Vagina (tissue), 2 donors: ENCODE measurements at places on chromosomes 11 and 22. TPM values are rescaled to one million over a fixed set of nuclear protein-coding genes. Genes with fewer than 3 reads are reported as not detected.

- no peak for DNase-seq
Measured at GRCh38 chr11:58490827-58491226, 17.1 kb downstream of the OR5B21 start.

- no peak for DNase-seq
Measured at GRCh38 chr11:9754010-9754471, 90.2 kb downstream of the SWAP70 start.

DNA sequence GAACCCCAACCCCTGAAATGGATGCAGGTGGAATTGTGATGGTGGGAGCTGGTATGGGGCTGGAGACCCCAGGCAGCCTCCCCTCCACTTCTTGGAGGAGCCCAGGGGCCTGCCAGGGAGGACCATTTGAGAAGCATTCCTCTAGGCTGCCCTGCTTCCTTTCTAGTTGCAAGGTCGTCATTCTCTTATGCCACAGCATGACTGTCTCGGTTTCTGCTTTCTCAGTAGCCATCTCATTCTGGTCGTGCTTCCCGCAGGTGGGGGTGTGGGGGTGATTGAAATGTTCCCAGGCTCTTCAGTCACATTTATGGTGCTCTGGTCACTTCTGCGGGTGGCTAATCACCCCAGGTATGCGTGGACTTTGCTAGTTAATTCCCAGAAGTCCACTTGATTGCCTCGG is 223.7 kb upstream of the TBCEL start:
- no peak for DNase-seq

DNA sequence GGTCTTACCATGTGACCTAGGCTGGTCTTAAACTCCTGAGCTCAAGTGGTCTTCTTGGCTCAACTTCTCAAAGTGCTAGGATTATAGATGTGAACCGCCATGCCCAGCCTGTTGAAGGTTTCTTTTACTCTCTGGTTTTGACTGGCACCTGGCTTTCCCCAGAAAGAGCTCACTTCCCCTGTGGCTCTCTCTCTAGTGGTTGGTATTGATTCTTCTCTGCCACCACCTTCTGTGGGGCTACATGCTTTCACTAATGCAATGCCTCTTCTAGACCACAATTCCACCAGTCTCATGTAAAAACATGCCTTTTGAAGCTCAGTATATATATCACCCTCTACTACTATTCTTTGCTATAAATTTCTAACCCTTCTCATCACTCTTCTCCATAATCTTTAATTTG is 67.2 kb downstream of the CCDC83 start:
- no peak for DNase-seq

DNA sequence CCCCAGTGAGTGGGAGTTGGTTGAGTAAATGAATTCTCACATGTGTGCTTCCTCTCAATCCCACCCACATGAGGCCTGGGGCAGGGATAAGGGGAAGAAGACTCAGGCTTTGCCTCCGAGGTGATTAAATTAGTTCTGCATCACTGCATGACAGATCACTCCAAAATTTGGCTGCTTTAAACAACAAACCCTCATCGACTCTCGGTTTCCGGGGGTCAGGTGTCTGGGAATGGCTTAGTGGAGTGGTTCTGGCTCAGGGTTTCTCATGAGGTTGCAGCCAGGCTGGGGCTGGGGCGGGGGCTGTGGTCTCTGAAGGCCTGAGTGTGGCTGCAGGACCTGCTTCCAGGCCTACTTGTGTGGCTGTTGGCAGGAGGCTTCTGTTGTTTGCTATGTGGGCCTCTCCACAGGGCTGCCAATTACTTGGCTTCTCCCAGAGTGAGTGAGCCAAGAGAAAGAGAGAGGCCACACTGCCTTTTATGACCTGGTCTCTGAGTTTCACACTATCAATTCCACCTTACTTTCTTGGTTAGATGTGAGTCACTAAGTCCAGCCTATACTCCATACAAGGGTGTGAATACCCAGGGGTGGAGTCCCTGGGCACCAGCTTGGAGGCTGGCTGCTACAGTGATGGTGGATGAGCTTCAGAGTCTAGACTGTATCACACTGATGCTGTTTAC is 15.9 kb downstream of the MOGAT2 start:
- no peak for DNase-seq

DNA sequence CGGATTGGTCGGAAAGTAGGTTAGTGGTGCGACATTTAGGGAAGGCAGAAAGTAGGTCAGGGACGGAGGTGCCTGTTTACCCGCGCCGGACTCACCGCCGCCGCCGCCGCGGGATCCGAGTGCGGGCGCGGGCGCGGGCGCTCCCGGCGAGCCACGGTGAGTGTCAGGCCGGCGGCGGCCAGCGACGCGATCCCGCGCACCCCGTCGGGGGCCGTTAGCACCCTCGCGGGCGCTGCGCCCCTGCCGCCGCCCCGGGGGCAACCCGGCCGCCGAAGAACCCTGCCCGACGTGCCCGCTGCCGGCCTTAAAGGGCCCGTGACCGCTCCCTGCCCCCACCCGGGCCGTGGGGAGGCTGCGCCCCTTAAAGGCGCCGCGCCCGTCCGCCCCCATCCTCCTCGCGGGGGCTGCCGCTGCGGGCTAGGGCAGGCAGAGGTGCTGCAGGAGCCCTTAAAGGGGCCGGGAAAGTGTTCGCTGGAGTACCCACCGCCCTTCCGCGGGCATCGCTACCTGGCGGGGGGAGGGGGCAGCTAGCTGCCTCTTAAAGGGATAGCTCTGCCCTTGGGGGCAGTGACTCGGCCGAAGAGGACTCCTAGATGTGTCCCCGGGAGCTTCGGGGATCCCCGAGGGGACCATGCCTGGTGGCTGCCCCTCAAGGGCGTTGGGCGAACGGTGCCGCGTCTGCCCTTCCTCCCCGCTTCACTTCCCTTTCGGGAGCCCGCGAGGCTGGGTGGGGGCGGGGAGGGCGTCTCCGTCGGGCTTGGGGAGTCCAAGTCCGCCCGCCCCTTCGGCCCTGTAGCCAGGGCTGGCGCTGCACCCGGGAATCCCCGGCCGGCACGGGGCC is at the start of gene BMAL1:
Gene BMAL1, plus strand, starts transcription at position 23 of the 841 bp plus-strand sequence. CDS start 76,519 bp downstream, outside the sequence.
- no peak for DNase-seq

GRCh38 chr11:88489030-88489429 is 151.5 kb upstream of the CTSC start:
- DNase-seq, result no peak

- DNase-seq, result no peak
Measured at GRCh38 chr11:36093548-36093947, 149.7 kb downstream of the LDLRAD3 start.

GRCh38 chr11:134334796-134335571 is 3.2 kb downstream of the GLB1L2 start:
- DNase-seq, result peak; percentile 49

DNA sequence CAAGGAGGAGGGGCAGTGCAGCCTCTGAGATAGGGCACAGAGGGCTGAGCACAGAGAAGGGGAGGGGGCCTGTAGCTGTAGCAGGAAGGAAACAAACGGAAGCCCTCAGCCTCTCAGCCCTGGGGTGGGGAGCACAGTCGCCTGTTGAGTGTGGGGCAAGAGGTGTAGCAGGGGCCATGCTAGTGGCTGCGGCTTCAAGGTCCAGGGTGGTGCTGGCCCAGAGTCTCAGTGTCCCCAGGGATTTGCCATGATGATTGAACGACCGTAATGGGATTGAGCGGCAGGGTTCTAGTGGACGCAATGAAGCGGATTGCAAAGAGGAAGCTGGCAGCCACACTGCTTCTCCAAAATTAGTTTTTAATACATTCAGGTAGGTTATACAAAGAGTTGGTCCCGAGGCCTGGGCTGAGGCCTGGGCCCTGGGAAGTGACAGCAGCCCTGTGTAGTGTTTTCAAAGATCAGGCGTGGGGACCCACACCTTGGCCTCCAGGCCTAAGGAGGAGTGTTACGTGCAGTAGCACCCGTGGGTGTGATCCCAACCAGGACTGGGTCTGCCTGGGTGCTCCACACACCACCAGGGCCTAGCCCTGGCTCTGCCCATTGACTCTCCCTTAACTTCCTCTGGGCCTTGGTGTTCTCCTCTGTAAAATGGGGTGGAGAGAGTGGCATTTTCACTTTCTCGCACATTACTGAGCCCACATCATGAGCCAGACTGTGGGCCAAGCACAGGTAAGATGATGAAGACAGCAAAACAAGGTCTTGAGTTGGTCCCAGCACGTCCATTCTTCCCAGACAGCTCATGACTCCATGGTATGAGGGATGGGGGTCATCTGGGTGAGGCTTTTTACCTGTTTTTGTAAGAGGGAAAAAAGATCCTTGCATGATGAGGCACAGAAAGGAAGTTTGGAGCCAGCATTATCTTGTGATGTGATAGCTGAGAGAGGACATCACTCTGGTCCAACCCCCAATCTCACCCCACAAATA is 13.1 kb downstream of the LRRC32 start:
- peak; percentile 74 for DNase-seq

DNA sequence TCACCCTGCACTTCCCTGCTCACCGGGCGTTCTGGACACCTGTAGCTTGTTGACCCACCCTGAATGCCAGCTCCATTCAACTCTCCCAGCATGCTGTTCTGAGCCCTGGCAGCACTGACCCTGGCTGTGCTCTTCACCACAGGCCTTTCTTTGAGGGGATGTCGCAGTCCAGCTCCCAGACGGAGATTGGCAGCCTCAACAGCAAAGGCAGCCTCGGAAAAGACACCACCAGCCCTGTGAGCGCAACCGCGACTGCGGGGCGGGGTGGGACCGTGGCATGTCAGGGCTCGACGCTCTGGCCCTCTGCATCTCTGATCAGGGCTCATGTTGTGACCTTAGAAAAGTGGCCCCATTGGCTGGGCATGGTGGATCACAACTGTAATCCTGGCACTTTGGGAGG is 47.4 kb upstream of the RAB1B start:
- peak; percentile 85 for DNase-seq

DNA sequence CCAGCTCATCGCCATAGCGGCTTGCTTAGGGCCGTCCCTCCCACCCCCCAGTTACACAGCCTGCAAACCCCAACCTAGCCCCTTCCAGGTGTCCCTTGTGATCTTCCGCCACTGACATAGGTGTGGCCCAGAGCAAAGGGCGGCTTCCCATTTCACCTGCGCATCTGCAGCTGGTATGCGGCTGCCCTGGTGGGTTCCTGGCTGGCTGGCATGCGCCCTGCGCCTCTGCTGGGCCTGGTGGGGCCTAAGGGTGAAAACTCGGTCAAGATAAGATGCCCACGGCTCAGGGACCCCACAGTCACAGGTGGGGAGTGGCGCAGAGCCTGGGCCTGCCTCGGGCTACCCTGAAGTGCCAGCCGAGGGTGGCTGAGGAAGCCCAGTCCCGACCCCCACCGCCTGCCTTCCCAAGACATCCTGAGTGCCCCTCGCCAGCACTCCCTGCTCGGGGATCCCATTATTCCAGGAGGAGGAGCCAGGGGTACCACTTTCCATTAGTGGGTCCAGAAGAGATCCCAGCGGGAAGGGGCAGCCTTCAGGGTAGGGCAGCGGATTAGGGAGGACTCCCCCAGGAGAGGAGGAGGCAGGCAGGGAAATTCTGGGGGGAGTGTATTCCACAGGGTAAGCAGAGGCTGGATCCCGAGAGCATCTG is 36.9 kb upstream of the KCNQ1OT1 start:
- DNase-seq, result no peak

- no peak for DNase-seq
Measured at GRCh38 chr22:18035751-18036150, 11.4 kb upstream of the MICAL3 start.

GLYAT gene
- not detected for total RNA-seq

TENM4 gene
- total RNA-seq, result 12.5 TPM

C11orf97 gene
- total RNA-seq, result not detected

KRTAP5-7 gene
- total RNA-seq, result not detected

C11orf21 gene
- 8.1 TPM for total RNA-seq

COPB1 gene
- 59.9 TPM for total RNA-seq

SYCE3 gene
- total RNA-seq, result not detected

LGALS12 gene
- total RNA-seq, result 2.7 TPM

CHRM4 gene
- total RNA-seq, result not detected

EIF3L gene
- 338 TPM for total RNA-seq

TBX1 gene
- 7.1 TPM for total RNA-seq

SLC22A6 gene
- total RNA-seq, result not detected

OR52B6 gene
- not detected for total RNA-seq

SAA2 gene
- total RNA-seq, result 19.4 TPM

RBFOX2 gene
- 70.0 TPM for total RNA-seq

MRGPRD gene
- not detected for total RNA-seq
